ENCODE measurements at places on chromosomes 3 and 15. TPM values are rescaled to one million over a fixed set of nuclear protein-coding genes. Genes with fewer than 3 reads are reported as not detected.

DNA sequence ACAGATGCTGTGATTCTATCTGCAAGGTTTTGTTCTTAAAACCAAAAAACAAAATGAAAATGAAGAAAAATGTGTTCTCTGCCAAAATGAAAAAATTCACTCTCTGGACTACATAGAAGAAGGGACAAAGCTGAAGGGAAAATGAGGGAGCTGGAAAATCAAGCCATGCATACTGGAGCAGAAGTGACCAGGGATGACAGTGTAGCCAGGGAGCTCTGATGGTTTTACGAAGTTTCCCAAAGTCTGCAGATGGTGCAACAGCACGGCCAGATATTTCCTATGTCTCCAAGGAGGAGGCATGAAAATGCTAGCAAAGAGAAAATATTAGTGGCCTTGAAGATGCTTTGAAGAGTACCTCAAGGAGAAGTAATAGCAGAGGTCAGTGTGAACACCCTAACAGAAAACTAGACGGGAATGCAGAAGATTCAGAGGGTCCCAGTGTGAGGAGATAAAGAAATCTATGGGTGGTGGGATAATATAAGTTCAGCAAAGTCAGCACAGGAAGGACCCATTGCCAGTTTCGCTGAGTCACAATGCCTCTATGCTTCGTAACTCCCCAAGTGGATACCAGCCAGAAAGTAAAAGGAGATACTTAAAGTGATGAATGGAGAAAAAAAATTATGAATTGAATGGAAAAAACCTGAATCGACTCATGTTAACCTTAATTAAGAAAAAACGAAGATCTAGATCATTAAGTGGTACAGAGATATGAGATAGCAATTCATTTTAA lies 39.0 kb upstream of the POMGNT2 start:
- DNase-seq: no peak

DNA sequence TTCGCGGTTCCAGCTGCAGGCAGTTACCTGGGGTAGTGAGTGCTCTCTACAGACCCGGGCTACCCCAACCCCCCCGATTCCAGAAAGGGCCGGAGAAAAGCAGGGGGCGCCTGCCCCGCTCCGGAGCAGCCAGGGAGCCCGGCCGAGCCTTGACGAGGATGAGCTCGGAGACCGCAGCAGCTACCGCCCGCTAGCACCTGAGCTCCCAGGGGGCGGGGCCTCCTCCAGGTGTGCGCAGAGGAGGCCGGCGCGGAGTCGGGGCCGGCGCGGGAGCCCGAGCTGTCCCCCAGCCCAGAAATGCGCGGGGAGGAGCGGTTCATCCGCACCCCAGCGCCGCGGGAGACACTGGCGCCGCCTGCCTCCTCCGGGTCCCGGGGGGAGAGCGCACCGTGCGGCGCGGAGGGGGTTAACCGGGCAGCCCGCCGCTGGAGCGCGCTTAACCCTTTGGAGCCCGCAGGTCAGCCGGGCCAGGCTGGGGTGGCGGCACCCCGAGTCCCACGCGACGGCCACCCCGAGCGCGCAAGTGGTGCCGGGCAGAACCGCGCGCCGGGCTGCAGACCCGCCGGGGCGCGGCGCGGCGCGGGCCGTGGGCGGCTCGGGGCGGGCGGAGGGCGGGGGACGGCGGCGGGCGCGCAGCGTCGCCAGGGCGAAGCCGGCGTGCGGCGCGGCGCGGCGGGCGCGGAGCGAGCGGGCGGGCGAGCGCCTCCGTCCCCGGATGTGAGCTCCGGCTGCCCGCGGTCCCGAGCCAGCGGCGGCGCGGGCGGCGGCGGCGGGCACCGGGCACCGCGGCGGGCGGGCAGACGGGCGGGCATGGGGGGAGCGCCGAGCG lies at the start of gene CACNA1D:
Gene CACNA1D (plus strand): TSS at position 649 of the 829 bp plus-strand sequence. CDS start 556 bp downstream, outside the sequence.
- DNase-seq: no peak

- peak; percentile 50 for DNase-seq
These were observed 53.4 kb downstream of the TPRA1 start for GRCh38 chr3:127536830-127537812.

GRCh38 chr3:10729439-10729838 lies 86.6 kb upstream of the SLC6A11 start:
- DNase-seq: no peak

DNA sequence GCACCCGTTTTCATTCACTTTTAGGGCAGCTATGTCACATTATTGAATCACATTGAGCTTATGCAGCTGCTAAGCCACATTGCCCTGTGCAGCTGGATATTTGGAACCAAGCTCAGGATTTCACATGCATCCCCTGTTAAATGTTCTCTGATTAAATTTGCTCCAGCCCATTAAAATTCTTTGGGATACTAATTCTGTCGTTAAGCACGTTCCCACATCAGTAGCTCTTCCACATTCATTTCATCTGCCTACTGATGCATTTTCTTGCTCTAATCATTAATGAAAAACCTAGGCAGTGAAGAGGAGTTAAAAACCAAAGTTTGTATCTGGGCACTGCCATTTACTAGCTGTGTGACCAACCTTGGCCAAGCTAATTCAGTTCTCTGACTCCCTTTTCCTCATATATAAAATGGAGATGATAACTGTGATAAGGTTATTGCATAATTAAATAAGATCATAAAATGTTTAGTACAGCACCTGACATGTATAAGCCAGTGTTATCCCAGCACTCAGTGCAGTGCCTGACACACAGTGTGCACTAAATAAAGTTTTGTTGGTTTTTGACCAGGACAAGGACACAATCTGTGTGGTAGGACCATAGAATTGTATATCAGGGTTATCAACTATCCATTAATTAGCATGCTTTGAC lies 222.2 kb upstream of the ATP11B start:
- peak; percentile 47 for DNase-seq

GRCh38 chr3:174873832-174874657 lies 14.9 kb downstream of the NAALADL2 start:
- no peak for DNase-seq

DNA sequence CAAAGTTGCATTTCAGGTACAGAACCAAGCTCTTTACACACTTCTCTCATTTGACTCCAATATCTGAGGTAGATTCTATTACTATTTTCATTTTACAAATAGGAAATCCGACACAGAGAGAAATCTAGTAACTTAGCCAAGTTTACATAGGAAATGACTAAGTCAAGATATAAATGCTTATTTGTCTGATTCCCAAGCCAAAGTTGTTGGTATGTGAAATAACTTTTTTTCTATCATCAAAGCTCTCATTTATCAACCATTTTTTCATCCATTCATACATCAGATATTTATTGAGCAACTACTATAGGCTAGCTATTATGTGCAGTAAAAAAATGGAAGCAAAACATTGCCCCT lies 89.2 kb upstream of the MITF start:
- DNase-seq: no peak

DNA sequence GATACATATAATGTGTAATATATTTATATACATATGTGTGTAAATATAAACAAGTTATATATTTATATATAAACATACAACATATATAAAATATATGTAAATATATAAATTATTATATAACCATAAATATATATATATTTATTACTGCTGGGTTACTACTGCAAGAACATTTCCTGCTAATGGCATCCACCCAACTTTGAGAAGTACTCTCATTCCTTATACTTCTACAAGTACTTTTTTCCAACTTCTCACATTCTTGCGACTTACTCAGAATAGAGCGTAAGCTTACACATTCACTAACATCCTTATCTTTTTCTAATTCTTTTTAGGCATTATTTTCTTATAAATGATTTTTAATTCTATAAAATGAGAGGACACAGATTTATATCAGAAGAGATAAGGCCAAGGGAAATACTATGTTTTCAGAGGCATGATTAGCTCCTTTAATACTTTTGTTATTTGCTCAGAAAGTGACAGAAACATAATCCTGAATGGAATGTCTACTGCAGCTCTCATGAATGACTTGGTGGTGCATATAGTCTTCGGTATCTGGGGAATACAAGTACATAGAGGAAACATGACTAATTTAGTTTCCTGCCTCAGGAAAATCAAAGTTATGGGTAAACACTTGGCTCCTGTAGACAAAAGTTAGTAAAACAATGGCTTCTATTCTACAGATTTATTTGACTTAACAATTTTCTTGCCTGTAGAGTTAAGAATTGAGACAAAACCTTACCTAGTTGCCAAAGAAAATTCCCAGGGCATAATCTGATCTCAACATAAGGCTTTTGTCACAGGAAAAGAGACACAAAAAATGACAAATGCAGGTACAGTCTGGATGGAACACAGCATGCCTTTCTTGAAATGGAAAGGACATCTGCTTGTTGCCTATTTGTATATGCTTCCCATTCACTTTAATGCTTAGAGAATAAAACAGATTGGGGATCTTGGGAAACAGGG lies 453.9 kb downstream of the SQOR start:
- no peak for DNase-seq

- DNase-seq: no peak
These were observed 769.1 kb downstream of the NTRK3 start for GRCh38 chr15:87487484-87487883.

- no peak for DNase-seq
These were observed 23.6 kb upstream of the RPL35A start for GRCh38 chr3:197926418-197926817.

DNA sequence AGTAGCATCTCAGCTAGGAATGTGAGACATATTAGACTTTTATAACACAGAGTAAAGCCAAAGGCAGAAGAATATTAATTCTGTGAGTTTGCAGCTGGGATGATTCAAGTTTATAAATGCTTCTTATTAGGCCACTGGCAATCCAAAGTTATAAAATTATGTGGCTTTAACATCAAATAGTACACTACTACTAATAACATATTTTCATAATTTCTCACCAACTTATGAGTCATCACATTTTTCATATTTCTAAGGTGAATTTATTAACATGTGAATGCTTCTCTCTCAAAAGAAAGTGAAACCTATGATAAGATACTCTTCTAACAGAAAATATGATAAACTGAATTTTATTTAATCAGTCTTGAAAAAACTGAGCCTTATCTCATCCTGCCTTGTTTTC lies 1348.2 kb upstream of the ALCAM start:
- no peak for DNase-seq

DNA sequence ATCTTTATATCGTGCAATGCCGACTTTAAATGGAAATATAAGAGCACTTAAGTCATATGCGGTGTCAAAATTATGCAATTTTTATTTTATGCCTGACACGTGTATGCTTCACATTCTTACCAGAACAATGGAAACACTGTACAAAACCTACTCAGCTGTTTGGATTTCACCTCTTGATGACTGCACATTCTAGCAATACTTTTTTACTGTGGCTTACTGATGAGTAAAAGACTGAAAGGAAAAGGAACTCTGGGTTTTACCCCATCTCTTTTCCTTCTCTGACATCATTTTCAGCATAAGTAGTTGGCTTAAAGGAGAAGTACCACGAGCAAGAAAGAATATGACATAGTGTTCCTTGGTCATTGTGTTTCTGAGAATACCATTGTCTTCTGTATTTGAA lies 142.8 kb downstream of the POLR2M start:
- DNase-seq: no peak

- DNase-seq: no peak
These were observed 348.8 kb upstream of the DCBLD2 start for GRCh38 chr3:99250272-99250671.

DNA sequence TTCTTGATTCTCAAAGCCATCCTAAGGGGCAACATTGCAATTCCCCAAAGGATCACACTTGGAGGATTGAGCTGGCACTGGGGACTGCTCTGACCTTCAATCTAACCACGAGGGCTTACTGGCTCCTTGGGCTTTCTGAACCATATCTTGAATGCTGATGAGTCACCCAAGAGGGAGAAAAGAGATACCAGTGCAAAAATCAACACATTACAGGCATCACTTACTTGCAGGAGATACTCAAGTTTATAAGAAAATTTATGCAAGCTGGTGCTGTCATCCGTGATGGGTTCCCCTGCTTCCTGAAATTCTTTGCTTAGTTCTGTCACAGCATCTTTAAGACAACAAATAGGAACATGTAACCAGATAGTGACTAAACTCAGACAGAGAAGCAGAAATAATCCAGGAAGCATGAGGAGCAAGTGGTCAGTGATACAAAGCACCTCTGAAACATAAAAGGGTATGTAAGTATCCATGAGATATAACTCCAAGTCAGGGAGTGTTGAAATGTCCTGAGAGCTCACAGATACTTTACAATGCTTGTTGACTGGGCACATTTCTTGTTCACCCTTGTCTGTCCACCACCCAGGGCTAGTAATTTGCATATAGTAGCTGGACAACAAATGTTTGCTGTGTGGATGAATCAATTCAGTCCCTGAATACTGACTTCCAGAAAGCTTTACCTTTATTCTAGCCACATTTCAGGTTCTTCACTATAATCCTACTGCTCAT lies 14.1 kb downstream of the FYCO1 start:
- no peak for DNase-seq

- no peak for DNase-seq
These were observed 523.6 kb upstream of the LMCD1 start for GRCh38 chr3:7978087-7978422.

- DNase-seq: no peak
These were observed 93.0 kb downstream of the HHLA2 start for GRCh38 chr3:108389372-108389771.

DNA sequence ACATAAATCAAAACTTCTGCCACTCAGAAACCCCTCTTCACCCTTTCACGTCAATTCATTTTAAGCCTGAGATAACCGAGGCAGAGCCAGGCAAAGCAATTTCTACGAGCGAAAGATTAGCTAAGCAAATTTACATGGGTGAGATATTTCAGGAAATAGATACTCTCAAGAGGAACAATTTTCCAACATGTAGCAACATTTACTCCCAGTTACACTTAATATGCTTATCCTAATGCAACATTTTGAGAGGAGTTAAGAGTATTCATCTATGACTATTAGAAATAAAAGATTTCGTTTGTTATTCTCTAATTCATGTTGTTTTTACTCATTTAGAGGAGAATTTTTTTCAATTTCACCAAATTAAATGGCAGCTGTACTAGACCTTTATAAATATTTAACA lies 837 bp downstream of the TMC3 start:
- DNase-seq: no peak

DNA sequence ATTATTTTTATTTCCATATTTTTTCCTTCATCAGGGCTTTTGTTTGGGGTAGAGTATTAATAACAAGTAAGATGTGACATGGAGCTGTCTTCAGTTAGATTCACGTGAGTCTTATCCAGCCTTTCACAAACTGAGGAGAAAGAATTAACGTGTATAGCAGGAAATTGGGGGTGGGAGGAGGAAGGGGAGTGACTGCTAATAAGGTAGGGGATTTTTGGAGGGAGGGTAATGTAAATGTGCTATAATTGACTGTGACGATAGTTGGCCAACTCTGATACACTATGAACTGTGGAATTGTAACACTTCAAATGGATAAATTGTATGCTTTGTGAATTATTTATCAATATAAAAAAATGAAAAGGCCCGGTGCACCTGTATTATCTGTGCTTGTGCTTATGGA lies 8.9 kb downstream of the DUT start:
- no peak for DNase-seq

DNA sequence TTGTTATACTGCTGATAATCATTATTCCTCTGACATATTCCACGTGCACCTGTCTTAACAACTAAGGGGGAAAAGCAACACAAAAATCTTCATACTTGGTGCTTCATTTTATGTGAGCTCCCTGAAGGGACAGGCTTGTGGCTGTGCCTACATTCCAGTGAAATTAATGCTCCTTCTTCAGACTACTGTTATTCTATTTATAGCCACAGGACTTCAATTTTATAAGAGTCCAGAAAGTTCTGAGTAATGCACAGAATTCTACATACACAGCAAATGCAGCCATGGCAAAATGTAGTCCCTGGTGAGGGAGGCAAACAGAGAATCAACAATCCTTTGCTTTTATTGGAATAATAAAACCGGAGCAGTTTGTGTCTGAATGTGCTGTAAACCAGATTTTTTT lies 417.1 kb downstream of the RBMS3 start:
- no peak for DNase-seq

The SLTM gene
- 176 TPM for polyA plus RNA-seq

The XYLB gene
- 14.0 TPM for polyA plus RNA-seq

The SLC22A13 gene
- polyA plus RNA-seq: 4.8 TPM

The CCR4 gene
- polyA plus RNA-seq: 0.14 TPM

The ZNF385D gene
- 15.9 TPM for polyA plus RNA-seq

The SPINK8 gene
- not detected for polyA plus RNA-seq
